ENCODE measurements at places on chromosomes 2 and 18.

- no peak for DNase-seq
Observed at GRCh38 chr2:100537918-100538317, 24.9 kb upstream of the PDCL3 start.

DNA sequence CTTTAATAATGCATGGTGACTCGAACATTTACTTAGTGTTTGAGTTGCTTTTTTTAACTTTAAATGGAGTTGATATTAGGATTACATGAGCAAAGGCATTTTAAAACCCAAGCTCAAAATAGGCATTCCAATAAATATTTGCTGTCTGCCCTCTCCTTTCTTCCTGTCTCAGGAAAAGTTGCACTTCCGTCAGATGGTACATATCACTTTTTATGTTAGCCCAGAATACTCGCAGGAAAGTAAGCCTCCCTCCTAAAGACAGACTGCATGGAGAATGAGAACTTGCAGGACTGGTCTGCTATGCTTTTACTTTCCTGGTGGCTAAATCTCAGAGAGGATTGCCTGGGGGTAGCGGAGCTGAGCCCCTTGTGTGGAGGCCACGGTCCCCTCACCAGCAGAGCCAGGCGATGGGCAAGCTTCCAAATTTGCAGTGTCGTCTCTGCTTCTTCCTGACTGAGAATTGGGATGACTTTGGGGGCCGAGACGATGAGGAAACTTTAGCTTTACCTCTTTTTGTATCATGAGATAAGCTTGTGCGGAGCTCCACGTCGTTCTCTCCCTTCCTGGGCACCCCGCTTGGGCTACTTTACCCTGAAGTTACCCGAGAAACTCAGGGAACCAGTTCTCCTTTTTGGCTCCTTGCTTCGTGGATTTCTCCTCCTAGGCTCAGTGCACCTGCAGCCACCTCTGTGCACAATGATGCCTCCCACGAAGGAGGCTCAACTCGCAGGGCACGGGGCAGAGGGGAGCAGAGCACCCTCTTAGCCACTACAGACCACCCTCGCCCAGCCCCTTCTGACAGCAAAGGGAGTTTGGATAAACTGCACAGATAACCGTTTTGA, 223.3 kb downstream of the SH3RF3 start:
- DNase-seq, result no peak

- DNase-seq, result no peak
Observed at GRCh38 chr2:129490641-129491040, 488.8 kb upstream of the RAB6C start.

GRCh38 chr2:64934530-64934929, 54.7 kb upstream of the SLC1A4 start:
- no peak for DNase-seq

GRCh38 chr2:26563686-26564085, 77.5 kb downstream of the CIB4 start:
- DNase-seq, result no peak

DNA sequence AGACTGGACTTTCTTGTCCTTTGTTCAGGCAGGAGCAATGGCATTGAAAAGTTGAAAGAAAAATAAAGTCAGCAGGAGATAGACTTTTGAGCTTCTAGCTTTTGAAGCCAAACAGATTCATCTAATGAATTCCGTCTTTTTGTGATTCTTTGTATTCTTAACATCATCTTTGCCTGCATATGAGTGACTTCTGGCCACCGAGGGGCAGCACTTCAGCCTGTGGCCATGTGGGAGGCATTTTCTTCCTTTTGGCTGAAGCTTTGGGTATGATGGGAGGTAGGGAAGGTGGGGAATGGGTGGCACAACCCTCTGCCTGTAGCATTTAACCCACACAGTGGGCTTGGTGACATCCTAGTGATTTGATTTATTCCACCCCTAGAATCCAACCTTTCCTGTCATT, 220.6 kb downstream of the SETBP1 start:
- DNase-seq, result no peak

DNA sequence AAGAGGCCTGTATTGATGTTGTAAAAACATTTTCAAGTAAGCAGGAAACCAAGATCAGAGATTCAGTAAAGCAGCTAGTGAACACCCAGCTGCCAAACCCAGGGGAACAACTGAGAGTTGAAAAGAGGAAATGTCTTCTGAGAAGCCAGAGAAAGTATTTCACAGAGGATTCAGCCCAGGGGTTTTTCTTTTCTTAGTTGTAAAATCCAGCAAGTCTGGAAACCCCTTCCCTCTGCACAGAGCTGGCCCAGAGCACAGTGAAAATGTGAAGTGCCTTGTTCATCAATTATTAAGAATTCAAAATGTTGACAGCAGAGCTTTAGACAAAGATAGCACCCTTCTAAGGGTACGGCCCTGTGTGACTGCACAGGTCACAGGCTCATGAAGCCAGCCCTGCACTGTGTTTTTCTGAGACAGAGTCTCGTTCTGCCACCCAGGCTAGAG, 28.4 kb downstream of the AFF3 start:
- DNase-seq, result no peak

GRCh38 chr18:12995952-12996477, 4.9 kb downstream of the CEP192 start:
- no peak for DNase-seq

DNA sequence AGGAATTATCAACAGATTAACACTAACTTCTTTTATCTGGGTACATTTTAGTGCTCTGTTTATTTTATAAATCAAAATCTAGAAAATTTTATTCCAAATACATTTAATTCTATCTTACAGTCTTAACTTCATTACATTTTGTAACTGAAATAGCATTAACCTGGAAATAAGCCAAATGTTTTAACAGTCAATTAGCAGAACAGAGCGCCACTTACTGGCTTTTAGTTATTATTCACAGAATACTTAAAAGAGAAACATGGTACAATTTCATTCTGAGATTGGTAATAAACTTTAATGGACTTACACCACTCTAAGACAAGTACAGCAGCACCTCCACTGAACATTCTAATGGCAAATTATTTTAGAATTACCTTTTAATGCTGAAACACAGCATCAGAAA, 38.6 kb downstream of the SS18 start:
- DNase-seq, result no peak

DNA sequence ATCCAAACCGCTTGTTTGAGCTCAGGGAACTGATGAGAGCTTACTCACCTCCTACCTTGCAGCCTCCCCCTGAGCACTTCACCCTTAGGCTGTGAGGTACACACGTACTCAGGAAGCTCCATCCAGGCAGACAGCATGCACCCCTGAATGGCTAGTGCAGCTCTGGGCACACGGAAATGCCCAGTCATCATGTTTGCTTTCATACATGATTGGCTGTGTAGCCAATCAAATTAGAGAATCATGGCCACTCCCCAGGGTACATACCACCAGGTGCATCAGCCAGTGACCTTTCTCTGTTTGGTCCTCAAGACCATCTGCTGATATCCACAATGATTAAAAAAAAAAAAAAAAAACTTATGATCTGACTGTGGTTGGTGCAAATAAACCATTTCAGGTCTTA, 42.1 kb downstream of the RNF152 start:
- no peak for DNase-seq

- DNase-seq, result no peak
Observed at GRCh38 chr2:66436581-66437001, 1.7 kb downstream of the MEIS1 start.

DNA sequence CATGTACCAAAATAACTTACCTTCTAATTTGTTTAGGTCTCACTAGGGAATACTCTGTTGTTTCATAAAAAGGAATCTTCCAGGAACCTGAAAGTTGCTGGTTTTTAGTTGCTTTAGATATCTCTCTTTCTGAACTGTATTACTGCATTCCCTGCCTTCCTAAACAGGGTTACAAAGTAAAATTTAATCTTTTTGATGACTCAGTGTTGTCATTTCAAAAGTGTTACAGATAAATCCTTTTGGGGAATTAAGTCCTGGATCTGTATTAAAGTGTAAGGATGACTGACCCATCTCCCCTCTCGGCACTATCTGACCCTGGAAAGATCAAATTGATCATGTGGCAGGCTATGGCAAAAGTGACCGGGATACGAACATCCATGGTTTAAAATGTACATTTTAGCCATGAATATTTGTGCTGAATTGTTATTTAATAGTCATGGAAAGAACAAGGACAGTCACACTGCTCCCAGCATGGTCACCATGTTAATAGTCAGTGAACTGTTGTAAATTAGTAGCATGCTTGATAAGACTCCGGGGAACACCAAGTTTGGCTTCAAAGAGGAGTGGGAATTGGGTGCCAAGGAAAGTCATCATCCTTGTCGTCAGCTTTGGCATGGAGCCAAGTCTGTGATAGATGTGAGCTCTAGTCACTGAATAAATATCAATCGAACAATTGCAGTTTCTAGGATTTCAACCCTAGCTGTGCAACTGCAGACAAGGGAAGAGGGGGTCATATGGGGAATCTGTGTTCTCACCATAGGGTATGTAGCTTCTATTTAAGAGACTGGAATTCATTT, 4.2 kb downstream of the PLEKHA3 start:
- DNase-seq, result peak; percentile 86

DNA sequence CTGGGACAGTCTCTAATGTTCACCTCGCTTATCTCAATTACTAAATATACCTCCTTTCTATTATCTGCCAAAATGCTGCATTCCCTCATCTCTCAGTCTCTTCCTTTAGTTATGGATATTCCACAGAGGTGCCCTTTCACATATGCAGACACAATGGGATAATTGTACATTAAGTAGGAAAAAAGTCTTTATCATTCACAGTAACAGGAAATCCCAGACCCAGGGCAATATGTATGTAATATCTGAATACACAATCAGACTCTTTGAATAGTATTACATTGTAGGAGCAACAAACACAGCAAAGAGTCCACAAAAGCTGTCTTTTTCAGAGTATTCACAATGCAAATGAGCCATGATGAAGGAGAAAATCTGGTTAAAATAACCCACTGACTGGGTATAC, 1399.0 kb upstream of the ZEB2 start:
- DNase-seq, result no peak

GRCh38 chr2:143150287-143150686, 21.1 kb downstream of the ARHGAP15 start:
- no peak for DNase-seq

GRCh38 chr2:188369365-188369764, 77.7 kb downstream of the GULP1 start:
- DNase-seq, result peak; percentile 78

DNA sequence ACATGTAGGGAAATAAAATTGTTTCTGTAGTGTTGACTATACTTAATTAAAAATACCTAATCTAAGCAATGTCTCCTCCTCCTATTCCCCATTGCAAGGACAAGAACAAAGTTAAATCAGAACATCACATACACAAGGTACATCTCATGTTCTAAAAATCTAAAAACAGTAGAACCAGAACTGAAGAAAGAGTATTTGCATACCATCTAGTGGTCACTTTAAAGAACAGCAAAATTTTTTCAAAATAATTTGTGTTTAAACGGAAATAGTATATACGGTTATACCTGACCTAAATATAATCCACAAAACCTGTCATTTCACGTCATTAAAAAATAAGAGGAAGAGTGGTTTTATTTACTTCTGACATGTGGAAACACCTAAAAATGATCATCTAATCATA, 294.3 kb upstream of the KCNH7 start:
- peak; percentile 47 for DNase-seq

DNA sequence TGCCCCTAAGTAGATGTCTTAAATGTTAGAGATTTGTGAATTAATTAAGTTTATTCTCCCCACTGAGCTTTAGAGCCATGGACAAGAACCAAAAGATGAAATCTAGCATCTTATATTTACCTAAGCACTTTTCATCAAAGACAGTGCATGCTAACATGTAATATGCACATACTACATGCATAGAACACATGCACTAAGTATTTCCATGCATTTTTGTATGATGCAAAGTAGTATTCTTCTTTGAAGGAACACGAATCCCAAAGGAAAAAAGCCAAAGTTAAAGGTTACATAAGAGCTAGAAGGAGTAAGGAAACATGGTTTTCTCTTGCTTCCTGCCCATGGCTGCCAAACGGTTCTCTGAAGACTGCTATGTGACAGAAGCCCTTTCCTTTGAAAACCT, 15.3 kb downstream of the STAMBP start:
- no peak for DNase-seq

DNA sequence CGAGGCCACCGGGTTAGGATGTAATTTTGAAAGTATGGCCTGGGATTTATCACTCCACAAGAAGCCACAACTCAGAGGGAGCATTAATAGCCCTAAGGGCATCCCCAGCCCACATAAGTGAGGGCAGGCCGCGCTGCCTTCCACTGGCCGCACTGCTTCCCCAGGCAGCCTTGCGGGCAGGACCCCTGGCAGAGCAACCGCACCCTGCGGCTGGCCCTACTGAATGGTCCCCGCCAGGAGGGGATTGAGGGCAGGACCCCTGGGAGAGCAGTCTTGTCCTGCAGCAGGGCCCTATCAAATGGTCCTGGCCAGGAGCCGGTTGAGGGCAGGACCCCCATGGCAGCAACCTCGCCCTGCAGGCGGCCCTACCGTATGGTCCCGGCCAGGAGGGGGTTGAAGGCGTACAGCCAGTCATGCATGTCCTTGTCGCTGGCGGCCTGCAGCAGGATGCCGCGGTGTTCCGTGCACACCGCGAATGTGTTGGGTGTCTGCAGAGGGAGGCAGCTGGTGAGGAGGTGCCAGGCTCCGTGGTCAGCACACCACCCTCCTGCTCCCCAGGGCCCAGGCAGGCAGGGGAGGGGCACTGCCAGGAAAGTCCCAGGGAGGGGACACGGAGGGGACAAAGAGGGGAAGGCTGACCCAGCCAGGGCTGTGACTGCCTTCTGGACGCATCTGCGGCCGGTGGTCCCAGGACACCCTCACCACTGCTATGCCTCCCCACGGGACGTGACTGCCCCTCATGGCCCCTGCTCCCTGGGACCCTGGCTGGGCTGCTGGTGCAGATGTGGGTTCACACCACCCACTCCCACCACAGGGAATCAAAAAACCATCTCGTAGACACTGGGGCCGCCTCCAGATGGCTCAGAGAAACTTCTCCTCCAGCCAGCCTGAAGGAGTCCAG, 26.3 kb downstream of the AQP12A start:
- no peak for DNase-seq

DNA sequence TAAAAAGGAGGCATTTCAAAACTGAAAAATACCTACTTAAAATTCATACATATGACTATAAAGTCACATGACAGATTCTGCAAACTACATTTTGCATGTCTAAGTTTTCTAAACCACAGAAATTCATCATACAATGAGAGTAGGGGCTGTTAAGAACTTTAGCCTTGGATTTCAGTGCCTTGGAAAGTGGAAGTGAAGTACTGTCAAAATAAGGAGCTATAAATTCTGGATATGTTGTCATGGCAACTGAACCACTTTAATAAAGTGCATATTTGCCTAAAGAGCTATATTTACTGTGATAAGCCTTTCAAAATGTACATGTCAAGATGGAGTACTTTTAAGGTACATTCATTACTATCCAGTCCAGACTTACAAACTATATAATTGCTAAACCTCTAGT, 227.1 kb downstream of the RAB3GAP1 start:
- DNase-seq, result no peak
